ENCODE measurements at places on chromosomes 16 and 17.

- no peak for DNase-seq
Observed at GRCh38 chr17:2978116-2978515, 85.3 kb downstream of the OR1D5 start.

GRCh38 chr17:81930142-81931125 lies 2.9 kb upstream of the MAFG start:
- no peak for DNase-seq

DNA sequence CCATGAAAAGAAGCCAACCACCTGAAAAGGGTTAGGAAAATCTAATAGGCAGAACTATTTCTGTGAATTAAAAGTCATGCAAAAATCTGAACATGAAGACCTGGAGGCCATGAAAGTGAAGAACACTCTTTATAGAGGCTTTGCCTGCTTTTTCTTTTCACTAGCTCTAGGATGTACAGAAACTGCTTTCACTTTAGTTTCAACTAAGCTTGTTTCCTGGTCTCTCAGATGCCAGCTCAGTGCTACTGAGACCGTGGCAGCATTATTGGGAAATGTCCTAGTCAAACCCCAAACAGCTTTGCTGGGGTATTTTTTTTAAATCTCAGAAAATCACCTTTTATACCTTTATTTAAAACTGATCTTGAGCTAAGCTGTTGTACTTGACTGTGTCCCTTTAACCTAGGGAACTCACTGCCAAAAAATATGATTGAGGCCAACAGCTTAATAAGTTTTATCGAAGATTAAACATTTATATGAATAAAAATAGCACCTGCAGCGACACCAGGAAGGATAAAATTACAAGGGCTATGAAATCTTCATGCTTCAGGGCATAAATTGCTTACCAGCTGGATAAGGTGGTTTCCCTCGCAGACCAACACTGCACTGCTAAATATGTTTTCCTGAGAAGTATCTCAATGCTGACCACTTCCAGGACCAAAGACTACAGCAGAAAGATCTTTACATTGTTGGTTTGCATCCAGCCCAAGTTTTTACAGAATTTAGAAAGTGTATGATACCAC lies 621.8 kb upstream of the ZFHX3 start:
- no peak for DNase-seq

- DNase-seq = no peak
Observed at GRCh38 chr16:55685973-55686372, 30.2 kb downstream of the SLC6A2 start.

DNA sequence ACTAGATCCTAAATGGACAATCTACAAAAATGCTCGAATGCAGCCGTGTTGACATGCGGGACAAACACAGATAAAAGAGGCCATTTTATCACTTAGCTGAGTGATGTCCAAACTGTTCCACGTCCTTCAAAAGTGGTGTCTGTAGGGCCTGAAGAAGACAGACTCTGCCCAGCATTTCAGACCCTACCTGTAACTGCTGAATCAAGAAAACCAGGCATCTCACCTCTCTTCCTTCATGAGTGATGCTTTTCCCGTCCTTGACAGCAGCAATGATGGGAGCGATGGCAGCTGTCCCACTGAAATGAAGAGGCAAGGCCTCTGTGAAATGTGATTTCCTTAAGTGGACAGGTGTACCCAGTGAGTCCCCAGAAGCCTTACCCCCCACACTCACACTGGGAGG lies 12.3 kb downstream of the ELAC2 start:
- no peak for DNase-seq

DNA sequence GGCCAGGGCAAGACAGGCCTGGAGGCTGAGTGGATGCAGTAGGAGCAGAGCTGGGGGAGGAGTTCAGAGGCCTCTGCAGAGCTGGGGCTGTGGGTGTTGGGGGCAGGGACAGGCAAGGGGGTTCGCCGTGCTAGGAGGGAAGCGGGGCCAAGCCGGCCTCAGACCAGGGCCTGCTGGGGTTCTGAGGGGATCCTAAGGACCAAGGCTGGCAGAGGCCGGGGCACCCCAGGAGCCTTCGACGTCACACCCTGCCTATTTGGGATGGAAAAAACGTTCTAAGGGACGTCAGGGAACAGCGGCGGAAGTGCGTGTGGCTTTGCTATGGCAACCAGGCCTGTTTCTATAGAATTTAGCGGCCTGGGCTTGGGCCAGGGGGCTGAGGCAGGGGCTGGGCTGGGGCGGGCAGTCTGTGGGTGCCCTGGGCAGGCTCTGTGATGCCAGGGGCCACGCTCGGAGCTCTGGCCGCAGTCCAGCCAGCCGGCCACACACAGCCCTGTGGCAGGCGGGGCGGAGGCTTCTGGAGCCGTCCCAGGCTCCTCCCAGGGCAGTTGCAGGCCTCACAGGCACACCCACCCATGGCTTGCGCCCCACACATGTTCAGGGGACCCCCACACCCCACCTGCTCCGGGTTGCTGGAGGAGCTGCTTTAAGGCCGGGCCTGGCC lies 3.7 kb downstream of the TRAF7 start:
- DNase-seq = no peak

GRCh38 chr17:29714146-29714545 lies 91.4 kb upstream of the CORO6 start:
- no peak for DNase-seq

DNA sequence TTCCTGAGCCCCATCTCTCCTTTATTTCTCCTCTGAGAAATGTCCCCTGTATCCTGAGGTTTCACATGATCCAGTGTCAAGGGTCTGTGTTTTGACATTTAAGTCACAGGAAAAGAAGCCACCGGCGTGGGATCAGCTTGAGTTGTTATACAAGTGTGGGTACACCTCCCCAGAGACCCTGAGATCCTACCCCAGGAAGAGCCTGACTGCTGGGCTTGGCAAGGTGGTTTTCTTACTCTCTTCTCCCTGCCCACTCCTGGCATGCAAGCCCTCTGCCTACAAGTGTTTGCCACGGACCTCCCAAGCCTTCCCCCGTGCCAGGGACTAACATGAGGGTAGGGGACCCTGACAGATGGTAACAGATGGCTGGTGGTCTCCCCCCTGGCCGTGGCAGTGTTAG lies 2.8 kb upstream of the ARHGAP27 start:
- DNase-seq = no peak

DNA sequence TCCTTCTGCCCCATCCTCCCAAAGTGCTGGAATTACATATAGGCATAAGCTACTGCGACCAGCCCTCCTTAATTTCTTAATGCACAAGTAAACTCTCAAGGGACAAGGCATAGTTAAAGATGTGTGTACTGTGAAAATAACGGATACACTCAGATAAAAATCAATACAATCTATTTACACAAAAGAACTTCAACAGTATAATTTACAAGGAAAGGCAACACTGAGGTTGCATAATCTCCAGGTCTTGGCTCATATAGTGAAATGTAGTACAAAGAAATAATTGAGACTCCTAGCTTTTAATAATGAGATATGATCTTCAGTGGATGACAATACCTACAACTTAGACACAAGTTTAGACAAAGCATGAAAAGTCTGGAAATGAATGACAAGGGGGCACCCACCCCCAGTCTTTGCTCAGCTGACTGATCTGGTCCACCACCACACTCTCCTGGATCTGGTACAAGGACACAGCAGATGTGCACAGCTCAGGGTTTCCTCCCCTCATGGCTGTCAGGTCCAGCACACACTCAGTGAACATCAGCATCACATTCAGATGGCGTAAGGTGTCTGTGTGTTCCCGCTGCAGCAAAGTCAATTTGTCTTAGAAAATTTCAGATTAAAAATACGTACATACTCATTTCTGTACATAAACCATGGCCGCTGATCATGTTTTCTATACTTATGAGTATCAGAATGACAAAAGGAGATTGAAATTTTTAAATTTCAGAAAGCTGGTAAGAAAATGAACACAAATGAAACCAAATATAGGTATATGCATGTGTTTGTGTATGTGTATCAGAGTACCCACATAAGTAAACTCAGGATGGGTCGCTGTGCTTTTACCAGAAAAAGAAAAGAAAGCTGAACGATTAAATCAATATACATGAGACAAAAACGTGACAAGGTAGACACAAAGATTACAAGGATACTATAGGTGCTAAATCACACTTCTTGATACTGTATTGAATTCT lies 33.7 kb upstream of the ALDH3A1 start:
- no peak for DNase-seq

GRCh38 chr17:64024781-64025731 lies 4.6 kb upstream of the ICAM2 start:
- peak; percentile 85 for DNase-seq

DNA sequence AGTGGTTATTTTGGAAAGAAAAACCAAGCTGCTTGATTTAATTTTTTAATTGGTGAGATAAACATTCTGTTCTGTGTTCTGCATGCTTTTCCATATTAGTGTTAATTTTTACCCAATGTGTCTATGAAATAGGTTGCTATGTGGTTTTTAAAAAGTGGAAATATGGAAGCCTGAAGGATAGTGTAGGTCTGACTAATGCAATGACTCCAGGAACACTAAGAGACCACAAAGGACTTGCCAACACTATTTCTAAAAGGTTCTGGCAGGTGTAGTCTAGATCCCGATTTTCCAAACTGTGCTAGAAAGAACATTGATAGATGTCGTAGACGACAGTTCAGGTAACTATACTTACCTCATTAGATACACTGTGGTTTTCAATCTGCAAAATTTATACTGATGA lies 877.4 kb upstream of the GOT2 start:
- no peak for DNase-seq

DNA sequence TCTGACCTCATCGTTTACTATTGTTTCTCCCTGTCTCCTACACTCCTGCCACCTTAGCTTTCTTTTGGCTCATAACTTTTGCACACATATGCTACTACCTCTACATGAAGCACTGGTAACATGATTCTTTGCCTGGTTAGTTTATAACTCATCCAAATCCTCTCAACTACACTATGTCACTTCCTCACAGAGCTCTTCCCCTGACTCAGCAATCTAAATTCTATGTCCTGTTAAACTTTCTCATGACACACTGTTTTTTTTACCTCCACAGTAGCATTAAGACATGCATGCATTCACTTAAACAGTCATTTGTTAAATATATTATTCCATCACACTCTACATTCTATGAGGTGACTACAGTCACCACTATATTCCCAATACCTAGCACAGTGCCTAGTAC lies 19.7 kb downstream of the APPBP2 start:
- no peak for DNase-seq

GRCh38 chr16:56945847-56946527 lies 14.0 kb downstream of the HERPUD1 start:
- DNase-seq = no peak

GRCh38 chr16:53832896-53833544 lies 129.1 kb downstream of the FTO start:
- DNase-seq = no peak

- DNase-seq = peak; percentile 88
Observed at GRCh38 chr16:57184887-57185445, 873 bp downstream of the PSME3IP1 start.

GRCh38 chr16:79751471-79752184 lies 151.1 kb upstream of the MAF start:
- no peak for DNase-seq

- DNase-seq = no peak
Observed at GRCh38 chr16:13032911-13033310, 131.5 kb downstream of the SHISA9 start.

DNA sequence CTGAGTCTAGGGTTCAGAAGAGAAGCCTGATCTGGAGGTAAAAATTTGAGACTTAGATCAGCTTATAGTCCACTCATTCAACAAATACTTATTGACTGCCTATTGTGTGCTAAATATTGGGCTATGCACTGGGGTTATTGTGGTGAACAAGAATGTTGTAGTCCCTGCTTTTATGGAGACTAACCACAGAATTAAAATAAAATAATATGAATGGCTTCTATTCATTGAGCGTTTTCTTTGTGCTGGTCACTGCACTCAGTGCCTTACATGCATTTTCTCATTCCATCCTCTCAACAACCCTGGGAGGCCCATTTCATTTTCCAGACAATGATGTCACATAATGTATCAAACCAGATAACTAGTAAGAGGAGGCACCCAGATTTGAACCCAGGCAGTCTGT lies 4.8 kb downstream of the NEK8 start:
- no peak for DNase-seq

DNA sequence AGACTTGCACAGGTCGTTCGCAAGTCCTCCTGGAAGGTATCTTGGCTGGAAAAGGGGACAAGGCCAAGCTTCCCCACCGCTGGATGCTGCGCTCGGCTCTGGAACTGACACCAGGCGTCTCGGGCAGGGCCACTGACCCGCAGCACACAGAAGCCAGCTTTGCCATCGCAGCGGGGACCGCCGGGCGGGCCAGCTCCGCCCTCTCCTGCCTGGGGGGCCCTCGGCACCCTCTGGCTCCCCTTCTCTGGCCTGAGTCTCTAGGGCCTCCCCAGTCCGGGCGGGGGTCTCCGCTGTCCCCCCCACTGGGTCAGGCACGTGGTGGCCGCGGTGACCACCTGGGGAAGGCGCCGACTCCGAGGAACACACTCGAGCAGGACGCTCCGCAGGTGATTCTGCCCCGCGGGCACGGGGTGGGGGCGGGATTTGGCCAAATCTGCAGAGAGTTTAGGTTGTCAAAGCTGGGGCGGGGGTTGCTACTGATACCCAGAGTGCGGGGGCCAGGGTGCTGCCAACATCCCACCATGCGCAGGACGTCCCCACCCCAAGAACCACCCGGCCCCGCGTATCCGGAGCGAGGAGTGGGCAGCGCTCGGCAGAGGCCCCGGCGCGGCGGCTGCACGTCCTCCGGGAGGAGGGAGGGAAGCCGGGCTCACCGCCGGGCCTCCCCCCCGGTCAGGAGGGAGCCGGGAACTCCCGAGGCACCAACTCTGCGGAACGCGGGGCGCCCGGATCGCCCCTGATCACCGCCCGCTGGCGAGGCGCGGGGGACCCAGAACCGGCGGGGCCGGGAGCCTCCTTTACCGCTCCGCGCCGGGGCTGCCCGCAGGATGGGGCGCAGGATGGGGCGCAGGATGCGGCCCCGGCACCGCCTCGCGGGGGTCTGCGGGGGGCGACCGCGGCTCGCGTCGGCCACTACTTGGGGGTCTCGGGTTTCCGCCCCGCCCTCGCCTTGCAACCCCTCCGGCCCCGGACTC lies 744 bp upstream of the METRNL start:
- no peak for DNase-seq

- DNase-seq = no peak
Observed at GRCh38 chr16:23959752-23960072, 123.9 kb downstream of the PRKCB start.

DNA sequence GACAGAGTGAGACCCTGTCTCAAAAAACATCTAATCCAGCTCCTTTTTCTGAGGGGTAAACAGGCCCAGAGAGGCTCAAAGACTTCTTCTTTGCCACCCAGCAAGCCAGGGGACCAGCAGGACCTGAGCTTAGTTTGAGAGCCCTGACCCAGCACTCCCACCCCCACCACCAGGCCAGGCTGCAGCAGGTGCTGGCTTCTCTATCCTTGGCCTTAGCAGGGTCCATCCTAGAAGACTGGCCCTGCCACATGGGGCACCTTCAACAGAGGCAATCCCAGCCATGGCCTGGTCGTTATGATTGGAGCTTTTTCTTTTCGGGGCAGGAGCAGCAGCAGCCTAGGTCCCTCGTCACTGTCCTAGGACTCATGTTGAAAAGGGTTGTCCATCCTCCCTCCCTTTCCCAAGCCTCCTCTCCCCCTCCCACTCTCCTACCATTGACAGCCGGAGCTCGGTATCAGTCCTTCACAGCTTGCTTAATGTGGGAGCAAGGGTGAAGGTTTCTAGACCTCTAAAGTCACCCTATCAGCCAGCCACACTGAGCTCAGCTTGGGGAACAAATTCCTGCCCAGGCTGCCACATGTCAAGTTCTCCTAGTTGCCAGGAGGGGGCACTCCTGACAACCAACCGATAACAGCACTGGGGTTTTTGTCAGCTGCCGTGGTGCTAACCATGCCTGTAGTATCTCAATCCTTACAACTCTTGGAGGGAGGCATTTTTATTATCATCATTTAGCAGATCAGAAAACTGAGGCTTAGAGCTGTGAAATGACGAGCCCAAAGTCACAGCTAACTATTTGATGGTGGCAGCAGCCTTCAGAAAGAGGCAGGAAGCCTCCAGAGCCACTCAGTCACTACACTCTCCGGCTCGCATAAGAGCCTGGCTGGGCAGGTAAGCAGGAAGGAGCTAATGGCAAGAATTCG lies 11.2 kb downstream of the MRPL27 start:
- no peak for DNase-seq

All from vagina (tissue), 2 donors.